HFFc6 (cell line): ENCODE measurements at places on chromosomes 7 and 10. TPM values are rescaled to one million over a fixed set of nuclear protein-coding genes. Genes with fewer than 3 reads are reported as not detected.

DNA sequence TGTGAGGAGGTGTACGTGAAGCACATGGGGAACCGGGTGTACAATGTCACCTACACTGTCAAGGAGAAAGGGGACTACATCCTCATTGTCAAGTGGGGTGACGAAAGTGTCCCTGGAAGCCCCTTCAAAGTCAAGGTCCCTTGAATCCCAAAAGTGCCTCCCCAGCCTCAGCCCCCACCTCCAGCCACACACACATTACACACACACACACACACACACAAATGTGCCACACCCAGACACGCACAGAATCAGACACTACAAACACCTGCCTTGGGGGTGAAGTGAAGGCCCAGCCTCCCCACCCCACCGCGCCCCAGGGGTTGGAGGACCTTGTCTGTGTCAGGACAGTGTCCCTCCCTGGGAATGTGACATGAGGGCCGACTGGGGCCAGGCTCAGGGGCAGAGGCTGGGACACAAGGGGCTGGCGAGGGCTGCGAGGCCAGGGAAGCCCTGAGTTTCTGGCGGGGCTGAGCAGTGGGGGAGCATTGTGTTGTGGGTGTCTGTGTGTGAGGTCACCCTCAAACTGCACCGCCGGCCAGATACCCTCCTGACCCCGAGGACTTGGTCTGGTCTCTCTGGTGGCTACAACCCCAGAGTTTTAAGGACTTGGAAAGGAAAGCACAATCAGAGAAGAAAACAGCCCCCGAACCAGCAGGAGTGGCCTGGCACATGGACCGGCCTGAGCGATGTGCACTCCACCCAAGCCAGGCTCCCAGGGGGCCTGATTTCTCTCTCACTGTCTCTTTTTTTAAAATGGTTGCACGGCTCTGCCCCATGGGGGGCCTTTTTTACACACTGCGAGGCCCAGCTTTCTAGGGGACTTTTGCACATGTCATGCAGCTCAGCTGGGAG is 4.0 kb upstream of the ATP6V1F start:
- no peak for DNase-seq

NAT16 gene
- not detected in 3 replicates for total RNA-seq

GRCh38 chr10:118307859-118308258 is 34.3 kb downstream of the FAM204A start:
- DNase-seq: no peak

GRCh38 chr10:17147884-17148489 is 18.4 kb upstream of the CUBN start:
- no peak for DNase-seq

DNA sequence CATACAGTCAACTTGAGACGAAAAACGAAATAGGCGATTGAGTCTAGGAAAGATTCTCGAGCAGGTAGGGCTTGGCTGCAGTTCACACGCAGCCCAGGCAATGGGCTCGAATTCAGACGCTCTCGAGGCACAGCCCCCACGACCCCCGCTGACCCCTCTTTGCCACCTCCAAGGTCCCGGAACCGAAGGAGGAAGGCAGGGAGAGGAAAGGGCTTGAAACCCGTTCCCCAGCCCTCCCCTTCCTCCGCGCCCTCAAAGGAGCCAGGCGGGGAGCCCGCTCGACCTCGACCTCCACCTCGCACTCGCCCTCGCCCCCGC is 441 bp downstream of the CCDC186 start:
- DNase-seq: no peak

SH2D4B gene
- not detected in 3 replicates for total RNA-seq

SLC13A4 gene
- total RNA-seq: 0.28 to 0.68 TPM in 2 of 3 replicates, not detected in the other

ZNF736 gene
- 5.4 to 7.9 TPM (median 7.3 TPM) in 3 replicates for total RNA-seq

ARHGEF35 gene
- not detected in 3 replicates for total RNA-seq

DNA sequence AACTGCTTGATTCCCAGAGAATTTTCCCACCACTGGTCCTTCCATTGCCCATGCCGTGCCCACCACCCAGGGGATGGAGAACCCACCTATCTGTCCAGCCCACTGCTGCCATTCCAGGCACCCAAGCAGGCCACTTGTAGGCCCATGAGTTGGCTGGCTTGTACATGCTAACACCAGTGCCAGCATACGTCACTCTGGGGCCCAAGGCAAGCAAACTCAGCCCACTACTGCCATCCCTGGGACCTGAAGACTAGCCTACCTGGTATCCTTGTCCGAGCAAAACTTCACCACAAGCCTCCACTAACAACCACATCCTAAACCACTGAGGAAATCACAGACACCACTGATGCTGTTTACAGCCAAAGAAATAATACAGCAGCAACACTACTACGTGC is 44.7 kb upstream of the CDK6 start:
- DNase-seq: no peak

ANKRD30A gene
- total RNA-seq: not detected in 3 replicates

DNA sequence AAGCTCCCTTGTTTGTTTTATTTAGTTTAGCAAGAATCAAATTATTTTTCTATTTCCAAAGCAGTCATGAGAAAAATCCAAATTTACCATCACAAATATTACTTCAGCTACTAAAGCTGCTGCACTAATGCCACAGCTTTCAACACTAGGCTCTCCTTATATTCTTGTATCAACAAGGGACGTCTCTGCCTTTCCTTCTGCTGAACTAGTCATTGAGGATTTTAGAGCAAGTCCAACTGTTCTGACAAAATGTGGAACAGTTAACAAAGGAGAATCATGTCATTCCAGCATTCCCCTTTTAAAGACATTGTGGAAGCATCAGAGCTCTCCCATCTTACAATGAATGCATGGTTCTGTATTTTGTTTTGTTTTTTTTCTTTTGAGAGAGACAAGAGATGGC is 28.6 kb downstream of the FAM13C start:
- no peak for DNase-seq

DNA sequence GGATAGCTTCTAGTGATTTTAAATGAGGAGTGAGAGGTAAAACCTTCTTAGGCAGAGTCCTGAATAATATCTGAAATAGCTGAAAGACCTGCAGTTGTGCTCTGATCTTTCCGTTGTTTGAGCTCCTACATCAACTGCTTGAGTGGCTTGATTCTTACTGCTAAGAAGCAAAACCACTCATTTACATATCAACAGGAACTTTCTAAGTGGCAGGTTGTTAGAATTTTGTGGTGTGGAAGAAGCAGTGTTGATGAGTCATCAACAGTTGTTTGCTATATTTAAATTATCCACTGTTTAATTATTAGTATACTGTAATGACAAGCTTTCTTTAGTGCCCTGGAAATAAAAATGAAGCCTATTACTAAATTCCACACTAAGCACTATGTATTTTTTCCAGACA is 689.5 kb downstream of the DNAJB9 start:
- DNase-seq: no peak

DNA sequence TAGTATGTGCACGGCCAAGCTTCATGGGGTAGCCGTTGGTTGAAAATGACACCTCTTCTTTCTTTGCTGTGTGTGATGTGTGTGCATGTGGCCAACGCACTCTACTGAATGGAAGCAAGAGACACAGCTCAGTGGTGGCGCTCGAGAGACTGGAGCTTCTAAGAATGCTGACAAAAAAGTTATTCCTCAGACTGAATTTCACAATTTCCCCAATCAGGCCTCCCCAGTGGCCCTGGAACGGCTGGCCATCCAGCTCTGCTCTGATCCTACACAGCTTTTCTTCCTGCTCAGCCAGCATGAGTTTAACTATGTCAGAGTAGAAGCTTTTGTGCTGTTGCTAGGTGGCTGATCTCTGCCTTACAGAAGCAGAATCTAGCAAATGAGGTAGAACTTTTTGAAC is 186.7 kb upstream of the PLXDC2 start:
- no peak for DNase-seq

DNA sequence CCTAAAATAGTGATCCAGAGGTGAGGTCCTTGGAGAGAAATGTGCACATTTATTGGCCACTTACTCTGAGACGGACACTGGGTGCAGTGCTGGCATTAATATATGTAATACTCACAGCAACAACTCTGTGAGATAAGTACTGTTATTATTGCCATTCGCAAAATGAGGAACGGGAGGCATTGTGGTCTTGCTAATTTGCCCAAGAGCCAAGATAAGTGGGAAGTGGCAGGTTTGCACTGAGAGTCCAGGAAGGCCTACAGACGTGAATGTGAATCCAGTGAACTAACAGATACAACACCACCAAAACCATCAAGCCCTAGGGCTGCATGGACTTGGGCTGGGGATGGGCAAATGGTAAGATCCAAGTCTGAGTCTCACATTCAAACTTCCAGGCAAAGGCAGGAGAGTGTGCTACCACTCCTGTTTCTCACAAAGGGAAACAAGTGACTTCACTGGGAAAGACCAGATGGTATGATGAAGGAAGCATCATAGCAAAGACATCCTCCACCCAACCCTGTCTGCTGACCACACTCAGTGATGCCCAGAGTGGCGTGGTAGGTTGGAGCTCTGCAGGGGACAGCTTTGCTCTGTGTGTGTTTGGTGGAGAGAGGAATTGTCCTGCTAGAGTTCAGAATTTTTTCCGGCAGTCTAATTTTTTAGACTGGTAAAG is 19.2 kb downstream of the TMEM273 start:
- no peak for DNase-seq

CDNF gene
- 0.89 to 1.1 TPM (median 0.97 TPM) in 3 replicates for total RNA-seq

GCK gene
- 0.26 to 0.47 TPM in 2 of 3 replicates, not detected in the other for total RNA-seq

- DNase-seq: no peak
Observed at GRCh38 chr10:103429647-103430046, 22.5 kb downstream of the CALHM2 start.

- no peak for DNase-seq
Observed at GRCh38 chr10:16941870-16942269, 124.6 kb upstream of the RSU1 start.

GLI3 gene
- 12.5 to 18.7 TPM (median 14.3 TPM) in 3 replicates for total RNA-seq

NPSR1 gene
- total RNA-seq: not detected in 3 replicates

DNA sequence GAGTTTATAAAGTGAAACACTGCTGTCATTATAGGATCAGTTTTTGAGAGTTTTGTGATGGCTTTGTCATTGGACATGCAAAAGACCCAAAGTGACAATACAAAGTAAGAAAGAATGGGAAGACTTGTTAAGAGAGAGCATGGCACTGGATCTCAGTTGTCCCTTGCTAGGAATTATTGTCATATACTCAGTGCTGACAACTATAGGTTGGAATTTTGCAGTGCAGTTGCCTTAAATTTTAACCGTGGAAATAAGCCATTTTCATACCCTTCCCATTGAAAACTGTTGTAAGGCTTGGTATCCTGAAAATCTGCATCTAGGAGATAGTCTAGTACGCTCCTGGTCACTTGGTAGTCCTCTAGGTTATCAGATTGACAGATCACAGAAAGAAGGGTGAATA is 1156.7 kb downstream of the GATA3 start:
- DNase-seq: peak; percentile 6

DNA sequence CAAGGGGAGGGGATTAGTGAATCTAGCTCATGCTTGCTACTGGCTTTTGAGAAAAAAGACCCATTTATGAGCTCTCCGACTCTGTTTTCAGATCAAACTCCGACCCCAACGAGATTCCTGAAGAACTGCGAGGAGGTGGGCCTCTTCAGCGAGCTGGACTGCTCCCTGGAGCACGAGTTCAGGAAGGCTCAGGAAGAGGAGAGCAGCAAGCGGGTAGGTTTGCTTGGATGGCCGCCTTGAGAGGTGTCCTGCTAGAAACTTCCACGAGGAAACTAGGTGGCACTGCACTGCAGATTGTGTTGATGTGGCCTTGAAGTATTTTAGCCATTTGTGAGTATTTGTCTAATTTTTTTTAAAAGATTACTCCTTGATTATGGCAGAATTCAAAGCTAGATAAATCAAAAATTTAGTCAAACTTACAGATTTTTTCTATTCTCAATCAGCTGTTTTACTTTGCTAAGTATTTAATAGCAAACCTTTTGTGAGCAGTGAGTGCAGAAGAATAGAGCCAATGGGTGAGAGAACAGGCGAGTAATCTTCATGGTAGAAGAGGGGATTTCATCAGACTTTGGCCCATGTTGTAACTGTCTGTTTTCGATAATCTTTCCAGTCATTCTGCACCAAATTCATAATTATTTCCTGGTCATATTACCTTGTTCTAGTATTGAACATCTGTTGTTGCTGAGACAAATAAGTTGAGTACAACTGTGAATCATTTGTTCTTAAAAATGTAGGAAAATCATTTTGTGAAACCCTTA is 95.4 kb downstream of the CREB5 start:
- DNase-seq: no peak

GTF2IRD1 gene
- 19.3 to 22.3 TPM (median 21.8 TPM) in 3 replicates for total RNA-seq

DNA sequence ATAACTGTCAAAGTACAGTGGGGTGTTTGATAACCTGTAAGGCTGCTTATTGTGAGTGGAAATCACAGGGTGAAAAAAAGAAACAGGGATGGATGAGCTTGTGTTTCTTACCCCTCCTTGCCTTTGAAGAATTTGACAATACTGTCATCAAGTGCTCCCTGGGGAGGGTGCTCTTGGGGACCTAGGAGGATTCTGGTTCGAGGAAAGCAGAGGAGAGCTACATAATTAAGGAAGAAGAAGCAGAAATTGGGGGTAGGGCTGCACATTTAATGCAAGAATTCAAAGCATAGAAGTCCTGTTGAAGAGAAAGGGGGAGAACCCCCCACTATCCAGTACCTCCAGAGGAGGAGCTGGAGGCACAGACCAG is 208.1 kb upstream of the PHYHIPL start:
- no peak for DNase-seq

- DNase-seq: no peak
Observed at GRCh38 chr7:129041142-129042085, 13.5 kb downstream of the TNPO3 start.

DNA sequence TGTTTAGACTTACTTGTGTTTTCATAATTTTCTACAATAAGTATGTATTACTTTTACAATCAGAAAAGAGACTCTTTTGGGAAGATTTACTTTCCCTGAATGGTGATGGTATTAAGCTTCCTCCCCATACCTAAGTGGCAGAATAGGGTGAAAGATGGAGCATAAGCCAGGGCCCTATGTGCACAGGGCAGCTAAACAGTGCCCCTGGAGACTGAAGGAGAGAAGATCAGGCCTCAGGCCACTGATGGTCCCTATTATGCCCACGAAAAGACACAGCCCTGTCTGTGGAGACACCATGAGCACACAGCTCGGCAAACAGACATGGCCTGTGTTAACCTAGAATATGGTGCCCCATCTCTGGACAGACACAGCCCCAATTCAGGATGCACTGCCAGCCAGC is 139.4 kb downstream of the OAT start:
- DNase-seq: no peak

DNA sequence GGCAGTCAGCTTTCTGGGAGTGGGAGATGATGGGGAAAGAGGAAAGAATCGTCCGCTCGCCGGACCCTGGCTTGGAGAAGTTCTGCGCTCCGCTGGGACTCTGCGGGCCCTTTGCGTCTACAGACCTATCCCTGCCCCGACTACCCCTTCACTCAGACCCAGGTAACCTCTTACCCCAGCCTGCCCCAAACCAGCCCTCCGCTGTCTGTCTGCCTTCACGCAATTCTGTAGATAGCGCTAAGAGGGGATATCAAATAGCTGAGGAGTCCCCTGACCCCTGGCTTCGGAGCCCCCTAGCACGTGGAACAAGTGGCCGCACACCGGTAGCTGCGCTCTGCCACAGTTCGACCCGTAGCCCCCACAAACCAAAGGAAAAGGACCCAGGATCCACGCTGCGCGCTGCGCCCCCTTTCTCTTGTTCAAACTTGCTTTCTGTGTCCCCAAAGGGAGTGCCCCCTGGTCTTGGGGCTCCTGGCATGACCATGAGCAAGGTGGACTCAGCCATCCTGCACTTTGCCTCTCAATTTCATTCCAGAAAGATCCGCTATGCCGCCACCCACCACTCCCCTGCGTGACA is 7.0 kb downstream of the HOXA4 start:
- DNase-seq: no peak
